ENCODE measurements at places on chromosomes 3 and 15. TPM values are rescaled to one million over a fixed set of nuclear protein-coding genes. Genes with fewer than 3 reads are reported as not detected.

ACAP2 gene
- polyA plus RNA-seq, result 10.7 TPM

GORASP1 gene
- 37.7 TPM for polyA plus RNA-seq

DISP2 gene
- 0.54 TPM for polyA plus RNA-seq

FEZF2 gene
- not detected for polyA plus RNA-seq

RPP25 gene
- 1.6 TPM for polyA plus RNA-seq

C15orf62 gene
- 0.05 TPM for polyA plus RNA-seq

BHLHE40 gene
- 40.8 TPM for polyA plus RNA-seq

GP5 gene
- polyA plus RNA-seq, result not detected

Data from mammary epithelial cell (primary cell).